ENCODE measurements at places on chromosomes 13 and 19. TPM values are rescaled to one million over a fixed set of nuclear protein-coding genes. Genes with fewer than 3 reads are reported as not detected.
A peak's percentile ranks its signal among the peaks of the same experiment; 100 is the strongest.

The ERICH4 gene
- polyA plus RNA-seq = not detected

The GARIN5A gene
- 0.37 TPM for polyA plus RNA-seq

The KLHL1 gene
- polyA plus RNA-seq = not detected

The IGFL1 gene
- polyA plus RNA-seq = 86.6 TPM

The TPGS1 gene
- polyA plus RNA-seq = 1.4 TPM

The KLK6 gene
- 2.5 TPM for polyA plus RNA-seq

The KLK11 gene
- 12.8 TPM for polyA plus RNA-seq

The MYPOP gene
- 1.1 TPM for polyA plus RNA-seq

The ITGBL1 gene
- 0.33 TPM for polyA plus RNA-seq

- H3K4me1 ChIP-seq = no peaks in the 10 kb centered on the region
- no peak for DNase-seq
- H3K27me3 ChIP-seq = no peaks in the 10 kb centered on the region
- no peak overlapping the region for H3K27ac ChIP-seq
Observed at GRCh38 chr13:73857106-73857505, 277.1 kb downstream of the KLF12 start.

DNA sequence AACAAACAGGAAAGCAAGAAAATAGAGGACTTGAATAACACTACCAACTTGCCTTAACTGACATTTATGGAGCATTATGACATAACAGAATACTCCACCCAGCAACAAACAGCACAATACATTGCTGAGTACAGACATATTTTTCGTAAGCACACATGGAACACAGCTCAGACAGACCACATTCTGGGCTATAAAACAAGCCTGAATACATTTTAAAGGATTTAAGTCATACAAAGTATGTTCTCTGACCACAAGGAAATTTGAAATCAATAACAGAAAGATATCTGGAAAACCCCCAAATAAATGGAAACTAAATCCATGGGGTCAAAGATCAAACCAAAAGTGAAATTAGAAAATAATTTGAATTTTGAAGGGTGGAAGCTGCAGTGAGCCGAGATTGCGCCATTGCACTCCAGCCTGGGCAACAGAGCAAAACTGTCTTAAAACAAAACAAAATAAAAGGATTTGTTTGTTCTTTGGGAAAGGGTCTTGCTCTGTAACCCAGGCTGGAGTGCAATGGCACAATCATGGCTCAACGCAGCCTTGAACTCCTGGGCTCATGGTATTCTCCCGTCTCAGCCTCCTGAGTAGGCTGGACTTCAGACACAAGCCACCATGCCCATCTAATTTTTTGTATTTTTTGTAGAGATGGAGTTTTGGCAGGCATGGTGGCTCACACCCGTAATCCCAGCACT lies 5.6 kb downstream of the ZDHHC20 start:
- peaks cover 3% of the 10 kb centered on the region for H3K36me3 ChIP-seq
- DNase-seq = no peak
- H3K4me1 ChIP-seq = peaks cover 10% of the 10 kb centered on the region
- no peaks in the 10 kb centered on the region for H3K27me3 ChIP-seq

- H3K36me3 ChIP-seq = peaks cover 3% of the 10 kb centered on the region
- no peak for DNase-seq
- peaks cover 9% of the 10 kb centered on the region for H3K4me1 ChIP-seq
- H3K27me3 ChIP-seq = no peaks in the 10 kb centered on the region
Observed at GRCh38 chr19:10742476-10742875, 24.6 kb downstream of the DNM2 start.

GRCh38 chr13:102055090-102055779 lies 346.6 kb downstream of the FGF14 start:
- H3K27ac ChIP-seq = no peak overlapping the region
- no peaks in the 10 kb centered on the region for H3K36me3 ChIP-seq
- no peak overlapping the region for H3K4me3 ChIP-seq

GRCh38 chr13:109656206-109656605 lies 130.2 kb downstream of the IRS2 start:
- H3K36me3 ChIP-seq = no peaks in the 10 kb centered on the region
- no peaks in the 10 kb centered on the region for H3K27me3 ChIP-seq
- H3K27ac ChIP-seq = no peak overlapping the region
- no peak for DNase-seq
- H3K4me3 ChIP-seq = no peak overlapping the region

DNA sequence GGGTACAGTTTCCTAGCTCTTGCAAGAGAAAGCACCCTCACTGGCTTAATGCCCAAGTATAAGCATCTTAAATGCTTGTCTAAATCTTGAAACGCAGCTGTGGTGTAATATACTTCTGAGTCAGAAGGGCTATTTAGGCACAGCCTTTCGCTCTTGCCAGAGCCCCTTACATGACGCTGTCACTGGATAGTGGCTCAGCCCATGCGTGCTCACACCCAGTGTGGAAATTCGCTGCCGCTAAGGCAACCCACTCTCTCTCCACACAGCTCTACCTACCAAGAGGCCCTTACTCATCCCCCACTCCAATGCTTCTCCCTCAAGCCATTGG lies 24.0 kb downstream of the UQCRFS1 start:
- no peaks in the 10 kb centered on the region for H3K4me1 ChIP-seq
- DNase-seq = no peak
- H3K36me3 ChIP-seq = no peaks in the 10 kb centered on the region
- H3K4me3 ChIP-seq = no peak overlapping the region

DNA sequence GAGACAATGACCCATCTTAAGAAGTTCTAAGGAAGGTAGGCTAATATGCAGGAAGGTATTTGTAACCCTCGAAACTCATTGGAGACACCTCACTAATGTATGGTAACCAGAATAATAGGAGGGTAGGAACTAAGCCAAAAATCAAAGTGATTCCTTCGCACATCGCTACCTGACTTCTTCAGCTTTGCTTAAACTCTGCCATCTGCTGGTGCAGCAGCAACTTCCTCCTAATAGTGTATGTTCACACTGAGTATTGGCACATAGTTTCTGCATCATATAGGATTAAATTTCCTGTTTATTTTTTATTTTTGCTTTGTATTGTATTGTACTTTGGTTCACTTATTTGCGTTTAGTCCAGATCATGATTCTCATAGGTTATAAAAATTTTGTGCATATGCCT lies 676.2 kb downstream of the GPC5 start:
- H3K4me3 ChIP-seq = no peak overlapping the region
- H3K36me3 ChIP-seq = no peaks in the 10 kb centered on the region
- no peak overlapping the region for H3K27ac ChIP-seq
- no peaks in the 10 kb centered on the region for H3K27me3 ChIP-seq
- DNase-seq = no peak

GRCh38 chr13:20828539-20829364 lies 55.0 kb upstream of the EEF1AKMT1 start:
- no peak for DNase-seq
- H3K27me3 ChIP-seq = no peaks in the 10 kb centered on the region
- H3K4me1 ChIP-seq = no peaks in the 10 kb centered on the region

DNA sequence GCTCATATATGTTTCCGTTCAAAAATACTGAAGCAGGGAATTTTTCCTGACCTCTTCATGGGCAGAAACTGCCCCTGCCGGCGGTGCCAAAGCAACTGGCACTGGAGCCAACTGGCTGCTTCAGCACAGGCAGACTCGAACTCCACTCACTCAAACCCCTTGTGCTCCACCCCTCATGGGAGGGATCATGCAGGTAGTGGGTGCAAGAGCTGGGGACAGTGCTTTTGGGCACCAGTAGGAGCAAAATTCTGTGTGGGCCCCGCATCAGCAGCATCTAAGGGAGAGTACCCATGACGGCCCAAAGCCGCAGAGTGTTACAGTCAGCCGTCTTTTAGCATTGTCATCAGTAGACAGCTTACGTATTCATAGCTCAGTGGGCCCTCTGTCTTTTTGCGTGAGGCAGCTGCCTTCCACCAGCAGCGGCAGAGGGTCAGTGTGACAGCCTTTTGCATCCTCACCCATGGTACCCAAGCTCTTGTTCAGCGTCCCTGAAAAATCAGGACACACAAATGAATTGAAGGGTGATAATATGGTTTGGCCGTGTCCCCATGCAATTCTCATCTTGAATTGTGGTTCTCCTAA lies 393.8 kb downstream of the SLITRK6 start:
- DNase-seq = no peak
- no peaks in the 10 kb centered on the region for H3K4me1 ChIP-seq
- H3K27me3 ChIP-seq = no peaks in the 10 kb centered on the region
- H3K36me3 ChIP-seq = no peaks in the 10 kb centered on the region

GRCh38 chr19:56732976-56733375 lies 61.4 kb upstream of the ZNF835 start:
- H3K27me3 ChIP-seq = no peaks in the 10 kb centered on the region
- no peaks in the 10 kb centered on the region for H3K4me1 ChIP-seq
- no peaks in the 10 kb centered on the region for H3K36me3 ChIP-seq
- no peak overlapping the region for H3K4me3 ChIP-seq

GRCh38 chr13:28753946-28754345 lies 35.2 kb upstream of the SLC46A3 start:
- no peaks in the 10 kb centered on the region for H3K27me3 ChIP-seq
- H3K4me3 ChIP-seq = no peak overlapping the region
- no peak for DNase-seq
- H3K4me1 ChIP-seq = peaks cover 11% of the 10 kb centered on the region
- no peaks in the 10 kb centered on the region for H3K36me3 ChIP-seq
- H3K27ac ChIP-seq = peak overlapping the region; percentile 23

- H3K4me1 ChIP-seq = no peaks in the 10 kb centered on the region
- no peak overlapping the region for H3K4me3 ChIP-seq
- no peaks in the 10 kb centered on the region for H3K27me3 ChIP-seq
- peaks cover 51% of the 10 kb centered on the region for H3K36me3 ChIP-seq
Observed at GRCh38 chr19:7970716-7971448, 27.4 kb upstream of the TIMM44 start.

DNA sequence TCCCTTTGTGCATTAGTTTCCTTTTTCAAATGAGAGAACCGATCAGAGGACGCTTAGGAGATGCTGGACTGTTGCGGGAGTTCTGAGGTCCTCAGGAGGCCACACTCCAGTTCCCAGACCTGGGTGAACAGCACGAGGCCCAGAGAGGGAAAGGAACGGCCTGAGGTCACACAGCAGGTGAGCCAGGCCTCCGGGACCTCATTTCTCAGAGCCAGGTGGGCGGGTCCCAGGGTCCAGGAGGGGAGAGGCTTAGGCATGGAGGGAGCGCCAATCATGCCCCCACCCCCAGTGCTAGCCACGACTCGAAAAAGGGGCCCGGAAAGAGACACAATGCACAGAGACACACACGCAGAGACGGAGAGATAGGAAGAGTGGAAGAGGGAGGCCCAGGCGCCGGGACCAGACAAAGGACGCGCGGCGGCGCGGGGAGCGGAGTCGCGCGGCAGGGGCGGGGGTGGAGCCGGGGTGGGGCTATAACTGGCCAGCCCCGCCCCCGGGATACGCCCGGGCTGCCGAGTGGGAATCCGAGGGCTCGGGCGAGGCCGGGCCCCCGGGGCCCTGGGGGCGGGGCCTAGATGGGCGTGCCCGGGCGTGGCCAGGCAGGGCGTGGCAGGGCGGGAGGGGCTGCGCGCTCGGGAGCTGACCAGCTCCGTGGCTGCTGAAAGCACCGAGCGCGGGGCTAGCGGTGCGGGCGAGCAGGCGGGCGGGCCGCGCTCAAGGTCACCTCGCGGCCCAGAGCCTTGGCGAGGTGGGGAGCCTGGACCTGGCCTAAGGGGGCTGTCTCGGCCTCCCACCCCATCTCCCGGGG lies 1.6 kb downstream of the ELAVL3 start:
- peaks cover 41% of the 10 kb centered on the region for H3K27me3 ChIP-seq
- peaks cover 2% of the 10 kb centered on the region for H3K4me1 ChIP-seq
- H3K36me3 ChIP-seq = no peaks in the 10 kb centered on the region
- no peak overlapping the region for H3K27ac ChIP-seq
- DNase-seq = no peak
- H3K4me3 ChIP-seq = no peak overlapping the region

DNA sequence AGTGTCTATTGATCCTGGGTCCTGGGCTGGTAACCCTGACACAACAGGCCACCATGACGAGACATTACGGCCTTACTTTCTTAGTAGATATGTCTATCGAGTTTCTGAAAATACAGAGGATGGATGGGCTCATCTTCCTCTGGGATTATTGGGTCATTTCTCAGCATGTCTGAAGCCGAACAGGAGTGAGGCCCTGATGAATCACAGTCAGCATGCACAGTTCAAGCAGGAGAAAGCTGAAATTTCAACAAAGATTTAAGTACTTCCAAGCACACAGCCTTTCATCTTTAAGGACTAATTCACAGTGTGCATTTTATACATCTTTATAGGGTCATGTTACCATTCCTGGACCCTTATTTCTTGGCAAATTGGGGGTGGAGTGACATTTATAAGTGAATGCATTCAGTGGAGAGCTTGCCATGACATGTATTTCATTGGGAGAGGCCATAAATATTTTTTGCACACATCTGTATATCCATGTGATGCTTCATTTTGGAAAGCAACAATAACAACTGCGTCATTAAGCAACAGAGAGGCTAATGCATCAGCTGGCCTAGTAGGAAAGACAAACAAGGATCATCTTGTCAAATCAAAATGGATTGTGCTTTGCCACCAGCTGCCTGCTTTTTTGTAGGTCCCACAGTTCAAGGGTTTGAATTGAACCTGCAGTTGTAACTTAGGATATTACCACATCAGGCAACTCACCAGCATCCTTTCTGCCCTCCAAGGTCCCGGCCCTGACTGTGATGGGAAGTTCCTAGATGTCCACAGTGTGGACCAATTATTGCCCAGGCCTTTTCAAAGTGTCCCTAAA lies 143.5 kb downstream of the DNAJC15 start:
- no peak for DNase-seq
- no peaks in the 10 kb centered on the region for H3K27me3 ChIP-seq
- no peak overlapping the region for H3K4me3 ChIP-seq
- H3K27ac ChIP-seq = no peak overlapping the region

DNA sequence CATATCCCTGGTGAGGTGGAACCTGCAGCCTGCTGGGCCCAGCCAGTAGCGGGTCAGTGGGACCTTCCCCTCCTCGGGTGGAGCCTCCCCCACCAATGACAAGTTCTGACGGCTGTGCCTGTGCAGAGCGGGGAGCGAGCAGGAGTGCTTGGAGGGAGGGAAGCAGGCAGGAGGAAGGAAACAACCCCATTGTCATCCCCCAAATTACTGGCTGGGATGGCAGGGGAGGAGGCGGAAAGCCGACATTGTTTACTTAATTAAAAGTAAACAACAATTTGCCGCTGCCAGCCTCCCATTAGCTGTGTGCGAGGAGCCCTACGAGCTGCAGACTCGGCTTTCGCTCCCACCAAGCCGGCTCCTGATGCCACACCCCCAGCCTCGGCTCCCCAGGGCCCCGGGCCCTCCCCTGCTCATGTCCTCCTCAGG lies 45.5 kb downstream of the LYL1 start:
- H3K4me1 ChIP-seq = peaks cover 71% of the 10 kb centered on the region
- no peaks in the 10 kb centered on the region for H3K27me3 ChIP-seq
- no peak overlapping the region for H3K4me3 ChIP-seq
- no peaks in the 10 kb centered on the region for H3K36me3 ChIP-seq
- no peak overlapping the region for H3K27ac ChIP-seq

Data from keratinocyte (primary cell).